ENCODE measurements at places on chromosomes 2 and 18.

DNA sequence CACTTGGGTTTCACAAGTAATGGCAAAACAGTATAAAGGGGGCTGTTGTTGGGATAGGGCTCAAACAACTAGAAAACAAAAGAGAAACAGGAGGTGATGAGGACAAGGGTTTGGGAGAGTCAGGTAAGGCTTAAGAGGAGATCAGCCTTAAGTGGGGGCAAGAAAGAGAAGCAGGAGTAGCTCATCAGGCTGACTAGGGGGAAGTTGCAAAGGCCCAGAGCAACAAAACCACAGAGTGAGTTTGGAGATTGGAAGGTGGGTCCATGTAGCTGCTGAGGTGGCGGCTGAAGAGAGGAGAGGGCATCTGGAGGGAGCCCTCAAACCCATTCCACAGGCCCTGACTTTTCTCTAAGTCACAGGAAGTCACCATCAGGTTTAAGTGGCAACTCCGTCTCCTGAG lies 126.0 kb downstream of the MREG start:
- DNase-seq = no peak

DNA sequence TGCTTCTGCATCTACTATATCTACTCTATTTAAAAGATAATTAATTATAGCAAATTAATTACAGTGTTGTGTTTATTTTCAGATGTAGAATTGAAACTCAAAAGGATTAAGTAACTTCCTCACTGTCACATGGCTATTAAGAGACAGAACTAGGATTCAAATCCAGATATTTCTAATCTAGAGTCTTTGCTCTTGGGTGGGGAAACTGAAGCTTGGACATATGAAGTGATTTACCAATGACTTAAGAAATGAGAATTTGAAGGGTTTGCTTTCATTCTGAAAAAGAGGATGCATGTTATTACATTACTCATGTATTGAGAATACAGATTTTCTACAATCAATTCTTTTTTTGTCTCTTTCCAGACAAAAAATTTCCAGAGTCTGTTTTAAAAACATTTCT lies 191.5 kb upstream of the SMAD7 start:
- DNase-seq = no peak

- no peak for DNase-seq
Observed at GRCh38 chr2:16188261-16188890, 248.0 kb downstream of the MYCN start.

DNA sequence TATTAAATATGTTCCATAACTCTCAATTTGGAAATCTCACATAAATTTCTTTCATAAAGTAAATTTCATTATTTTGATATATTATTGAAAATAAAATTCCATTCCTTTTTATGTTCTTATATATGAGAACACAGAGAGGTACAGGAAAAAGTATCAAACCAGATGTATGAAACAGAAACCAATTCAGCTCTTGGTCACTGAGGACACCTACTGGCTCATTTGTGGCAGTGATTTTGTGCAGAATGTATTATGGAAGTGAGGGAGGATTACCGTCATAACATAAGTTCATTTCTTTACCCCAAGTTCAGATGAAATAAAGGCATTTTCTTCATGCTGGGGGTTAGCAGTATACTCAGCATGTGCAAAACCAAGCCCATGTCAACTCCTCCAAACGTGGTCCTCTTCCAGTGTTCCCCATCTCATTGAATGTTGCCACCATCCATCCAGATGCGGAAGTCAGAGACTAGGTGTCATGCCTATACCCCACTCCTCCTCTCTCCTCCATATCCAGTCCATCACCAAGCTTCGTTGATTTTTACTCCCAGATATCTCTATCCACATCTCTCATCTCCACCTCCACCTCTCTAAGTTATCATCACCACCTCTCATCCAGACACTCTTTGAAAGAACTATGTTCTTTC lies 41.7 kb upstream of the MALL start:
- no peak for DNase-seq

DNA sequence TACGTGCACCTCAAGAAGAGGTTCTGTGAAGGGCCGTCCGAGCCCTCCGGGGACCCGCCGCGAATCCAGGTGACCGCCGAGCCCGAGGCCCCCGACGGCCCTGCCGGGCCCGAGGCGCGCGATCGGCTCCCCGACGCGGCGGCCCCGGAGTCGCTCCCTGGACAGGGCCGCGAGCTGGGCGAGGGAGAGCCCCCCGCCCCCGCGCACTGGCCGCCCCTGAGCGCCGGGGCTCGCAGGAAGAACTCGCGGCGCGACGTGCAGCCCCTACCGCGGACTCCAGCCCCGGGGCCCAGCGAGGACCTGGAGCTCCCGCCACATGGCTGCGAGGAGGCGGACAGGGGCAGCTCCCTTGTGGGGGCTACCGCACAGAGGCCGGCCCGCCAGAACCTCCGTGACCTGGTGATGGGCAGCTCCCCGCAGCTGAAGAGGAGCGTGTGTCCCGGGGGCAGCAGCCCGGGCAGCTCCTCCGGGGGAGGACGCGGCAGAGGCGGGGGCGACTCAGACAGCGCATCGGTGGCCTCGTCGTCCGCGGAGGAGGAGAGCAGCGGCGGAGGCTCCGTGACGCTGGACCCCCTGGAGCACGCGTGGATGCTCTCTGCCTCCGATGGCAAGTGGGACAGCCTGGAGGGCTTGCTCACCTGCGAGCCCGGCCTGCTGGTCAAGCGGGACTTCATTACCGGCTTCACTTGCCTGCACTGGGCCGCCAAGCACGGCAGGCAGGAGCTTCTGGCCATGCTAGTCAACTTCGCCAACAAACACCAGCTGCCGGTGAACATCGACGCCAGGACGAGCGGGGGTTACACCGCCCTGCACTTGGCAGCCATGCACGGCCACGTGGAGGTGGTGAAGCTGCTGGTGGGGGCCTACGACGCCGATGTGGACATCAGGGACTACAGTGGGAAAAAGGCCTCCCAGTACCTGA lies 812 bp downstream of the SOWAHC start:
- no peak for DNase-seq

DNA sequence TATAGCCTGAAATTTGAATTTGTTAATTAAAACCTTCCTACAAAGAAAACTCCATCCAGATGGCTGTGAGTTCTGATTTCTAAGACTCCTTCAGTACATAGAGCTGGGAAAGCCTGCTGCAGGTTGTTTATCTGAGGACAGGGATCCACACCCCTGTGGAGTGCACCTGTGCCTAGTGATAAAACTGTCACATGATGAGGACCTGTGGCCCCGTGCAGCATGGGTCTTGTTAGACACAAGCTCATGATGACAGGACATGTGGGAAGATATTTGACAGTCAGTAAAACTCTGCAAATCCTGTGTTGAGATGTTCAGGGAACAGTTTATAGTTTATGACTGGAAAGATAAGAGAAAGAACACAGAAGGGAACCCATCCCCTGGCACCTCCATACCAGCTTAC lies 133.2 kb upstream of the TMEM18 start:
- no peak for DNase-seq

GRCh38 chr2:5453220-5454050 lies 238.7 kb upstream of the SOX11 start:
- DNase-seq = no peak

GRCh38 chr2:235024191-235024860 lies 72.5 kb downstream of the SH3BP4 start:
- no peak for DNase-seq

DNA sequence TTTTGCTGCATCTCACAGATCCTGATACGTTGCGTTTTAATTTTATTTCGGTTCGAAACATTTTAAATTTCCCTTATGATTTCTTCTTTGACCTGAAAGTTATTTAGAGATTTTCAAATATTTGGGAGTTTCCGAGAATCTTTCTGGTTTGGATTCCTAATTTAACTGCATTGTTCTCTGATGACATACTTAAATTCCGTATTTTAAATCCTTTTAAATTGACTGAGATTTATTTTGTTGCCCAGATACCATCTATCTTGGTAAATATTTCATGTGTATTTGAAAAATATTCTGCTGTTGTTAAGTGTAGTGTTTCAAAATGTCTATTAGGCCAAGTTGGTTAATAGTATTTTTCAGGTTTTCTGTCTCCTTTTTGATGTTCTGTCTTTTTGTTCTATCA lies 37.7 kb downstream of the MROH2A start:
- no peak for DNase-seq

- DNase-seq = no peak
Observed at GRCh38 chr2:22879009-22879863, 505.7 kb upstream of the KLHL29 start.

- DNase-seq = no peak
Observed at GRCh38 chr2:237182422-237183123, 96.9 kb downstream of the COPS8 start.

DNA sequence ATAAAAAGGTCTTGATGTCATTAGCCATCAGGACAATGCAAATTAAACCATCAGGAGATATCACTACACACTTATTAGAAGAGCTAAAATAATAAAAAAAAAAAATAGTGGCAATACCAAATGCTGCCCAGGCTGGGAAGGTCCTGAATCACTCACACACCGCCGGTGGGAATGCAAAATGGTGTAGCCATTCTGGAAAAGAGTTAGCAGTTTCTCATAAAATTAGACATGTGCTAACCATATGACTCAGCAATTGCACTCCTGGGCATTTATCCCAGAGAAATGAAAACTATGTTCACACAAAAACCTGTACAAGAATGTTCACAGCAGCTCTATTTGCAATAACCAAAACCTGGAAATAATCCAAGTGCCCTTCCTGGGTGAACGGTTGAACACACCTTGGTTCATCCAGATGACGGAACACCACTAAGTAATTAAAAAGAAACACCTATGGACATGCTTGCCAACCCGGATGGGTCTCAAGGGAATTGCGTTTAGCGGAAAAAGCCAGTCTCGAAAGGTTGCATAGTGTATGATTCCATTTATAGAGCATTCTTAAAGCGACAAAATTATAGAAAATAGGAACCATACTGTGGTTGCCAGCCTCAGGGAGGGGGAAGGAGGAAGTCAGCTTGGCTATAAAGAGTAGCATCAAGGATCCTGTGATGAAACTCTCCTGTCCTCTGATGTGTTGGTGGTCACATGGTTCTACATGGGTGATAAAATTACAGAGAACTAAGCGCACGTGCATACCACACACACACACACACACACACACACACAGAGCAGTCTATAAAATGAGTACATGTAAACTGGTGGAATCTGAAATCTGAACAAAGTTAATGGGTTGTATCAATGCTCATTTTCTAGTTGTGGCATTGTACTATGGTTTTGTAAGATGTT lies 4.6 kb downstream of the MBP start:
- no peak for DNase-seq

DNA sequence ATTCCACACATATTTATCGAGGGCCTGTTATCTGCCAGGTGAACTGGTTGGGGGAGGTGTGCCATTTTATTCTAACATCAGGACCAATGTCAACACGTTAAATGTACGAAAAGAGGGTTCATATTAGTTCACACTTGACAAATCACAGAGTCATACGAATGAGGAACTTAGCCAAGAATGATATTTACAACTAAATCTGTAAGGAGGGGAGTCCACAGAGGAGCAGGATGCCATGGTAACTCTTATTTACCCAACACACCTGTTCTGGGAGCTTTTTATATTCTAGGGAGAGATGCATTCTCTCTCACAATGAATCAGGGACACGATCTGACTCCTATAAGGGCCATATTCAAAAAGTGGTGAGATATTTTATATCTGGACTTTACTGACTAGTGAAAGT lies 144.1 kb downstream of the CDC42EP3 start:
- DNase-seq = no peak

- DNase-seq = no peak
Observed at GRCh38 chr2:8162552-8162951, 519.3 kb upstream of the ID2 start.

- no peak for DNase-seq
Observed at GRCh38 chr2:65000644-65001043, 11.4 kb downstream of the SLC1A4 start.

GRCh38 chr2:221254299-221254698 lies 317.8 kb downstream of the EPHA4 start:
- no peak for DNase-seq

GRCh38 chr2:137179542-137179941 lies 414.2 kb downstream of the THSD7B start:
- no peak for DNase-seq

- no peak for DNase-seq
Observed at GRCh38 chr2:173232956-173233744, 121.5 kb upstream of the CDCA7 start.

- DNase-seq = no peak
Observed at GRCh38 chr2:127614731-127615130, 31.2 kb upstream of the GPR17 start.

- no peak for DNase-seq
Observed at GRCh38 chr2:166081131-166081632, 46.6 kb downstream of the SCN1A start.

Data from stimulated activated CD8-positive, alpha-beta memory T cell treated with anti-CD3 and anti-CD28 coated beads, Interleukin-7, amount 100 ng/mL, for 48 hours (primary cell).